ENCODE measurements at places on chromosomes 7 and 10. TPM values are rescaled to one million over a fixed set of nuclear protein-coding genes. Genes with fewer than 3 reads are reported as not detected.

DNA sequence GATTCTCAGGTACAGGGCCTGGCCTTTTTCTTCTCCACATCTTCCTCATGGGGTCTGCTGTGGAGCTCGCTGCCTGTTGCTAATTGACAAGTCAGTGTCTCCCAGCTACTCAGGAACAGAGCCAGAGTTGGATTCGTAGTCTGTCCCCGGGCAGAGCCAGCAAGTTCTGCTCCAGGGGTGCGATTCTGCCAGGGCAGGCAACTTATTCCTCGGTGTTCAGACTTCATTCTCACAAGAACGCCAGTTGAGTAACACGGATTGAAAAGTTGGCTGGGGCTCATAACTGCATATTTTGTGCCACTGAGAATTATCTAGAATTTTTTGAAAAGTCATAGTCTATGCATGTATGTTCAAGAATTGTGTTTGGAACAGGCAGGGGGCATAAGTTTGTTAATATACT lies 336.7 kb upstream of the NPVF start:
- no peak for ATAC-seq

GRCh38 chr10:71229726-71230655 lies 17.6 kb downstream of the UNC5B start:
- ATAC-seq: no peak

GRCh38 chr10:91088300-91089140 lies 131.9 kb upstream of the PCGF5 start:
- peak; percentile 37 for ATAC-seq

GRCh38 chr10:90407851-90408250 lies 450.0 kb downstream of the HTR7 start:
- no peak for ATAC-seq

- no peak for ATAC-seq
Measured at GRCh38 chr7:121473645-121474300, 77.7 kb upstream of the FAM3C start.

DNA sequence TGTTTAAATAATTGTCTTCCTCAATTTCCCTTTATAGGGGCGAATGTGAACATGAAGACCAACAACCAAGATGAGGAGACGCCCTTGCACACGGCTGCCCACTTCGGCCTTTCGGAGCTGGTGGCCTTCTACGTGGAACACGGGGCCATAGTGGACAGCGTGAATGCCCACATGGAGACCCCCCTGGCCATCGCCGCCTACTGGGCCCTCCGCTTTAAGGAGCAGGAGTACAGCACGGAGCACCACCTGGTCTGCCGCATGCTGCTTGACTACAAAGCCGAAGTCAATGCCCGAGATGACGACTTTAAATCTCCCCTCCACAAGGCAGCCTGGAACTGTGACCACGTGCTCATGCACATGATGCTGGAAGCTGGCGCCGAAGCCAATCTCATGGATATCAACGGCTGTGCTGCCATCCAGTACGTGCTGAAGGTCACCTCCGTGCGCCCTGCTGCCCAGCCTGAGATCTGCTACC lies 42.1 kb downstream of the ASB4 start:
- ATAC-seq: no peak

GRCh38 chr7:21544303-21544656 lies 1.4 kb downstream of the DNAH11 start:
- ATAC-seq: no peak

GRCh38 chr10:103983367-103983911 lies 16.5 kb downstream of the SLK start:
- peak; percentile 94 for ATAC-seq

DNA sequence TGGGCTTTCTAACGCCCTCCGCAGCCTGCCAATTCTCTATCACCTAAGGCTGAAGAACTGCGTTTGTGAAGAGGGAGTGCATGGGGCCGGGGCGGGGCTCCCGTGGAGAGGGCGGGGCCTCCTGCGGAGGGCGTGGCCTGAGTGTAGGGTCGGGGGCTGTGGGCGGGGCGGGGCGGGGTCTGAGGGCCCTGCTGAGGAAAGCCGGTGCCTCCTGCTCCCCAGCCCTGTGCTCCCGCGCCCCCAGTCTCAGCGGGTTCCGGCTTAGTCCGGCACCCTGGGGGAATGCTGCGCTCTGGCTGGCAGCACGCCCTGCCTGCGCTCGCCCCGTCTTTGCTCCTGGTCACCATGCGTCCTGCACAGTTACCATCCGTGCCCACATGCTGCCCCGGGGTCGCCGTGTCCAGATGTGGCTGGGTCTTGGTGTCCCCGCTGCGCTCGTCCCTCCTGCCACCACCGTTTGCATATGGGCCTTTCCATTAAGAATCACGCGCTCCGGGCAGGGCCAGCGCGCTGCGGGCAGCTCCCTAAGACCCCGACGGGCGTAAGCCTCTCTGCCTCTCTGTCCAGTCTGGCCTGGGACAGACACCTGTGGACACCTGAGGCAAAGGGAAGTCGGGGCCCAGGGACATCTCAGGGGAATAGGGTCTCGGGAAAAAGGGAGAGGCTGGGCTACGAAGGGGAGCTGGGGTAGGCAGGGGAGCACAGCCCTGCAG lies 144.0 kb upstream of the RET start:
- peak; percentile 58 for ATAC-seq

DNA sequence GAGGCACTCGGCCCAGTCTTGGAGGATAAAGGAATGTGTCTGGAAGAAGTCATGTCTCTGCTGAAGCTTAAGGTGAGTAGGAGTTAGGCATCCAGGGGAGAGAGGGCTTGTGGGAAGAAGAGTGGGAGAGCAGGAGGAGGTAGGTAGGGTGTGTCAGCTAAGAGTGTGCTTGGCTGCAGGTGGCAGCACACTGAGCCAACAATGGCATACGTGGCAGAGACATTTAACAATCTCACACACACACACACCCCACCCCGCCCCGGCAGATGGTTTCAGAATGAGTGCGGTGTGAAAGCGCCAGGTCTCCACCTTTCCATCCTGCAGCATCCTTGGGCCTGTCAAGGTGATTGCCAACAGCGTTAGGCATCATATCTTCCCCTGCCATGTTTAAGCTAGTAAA lies 11.2 kb upstream of the ARPC1A start:
- peak; percentile 97 for ATAC-seq

DNA sequence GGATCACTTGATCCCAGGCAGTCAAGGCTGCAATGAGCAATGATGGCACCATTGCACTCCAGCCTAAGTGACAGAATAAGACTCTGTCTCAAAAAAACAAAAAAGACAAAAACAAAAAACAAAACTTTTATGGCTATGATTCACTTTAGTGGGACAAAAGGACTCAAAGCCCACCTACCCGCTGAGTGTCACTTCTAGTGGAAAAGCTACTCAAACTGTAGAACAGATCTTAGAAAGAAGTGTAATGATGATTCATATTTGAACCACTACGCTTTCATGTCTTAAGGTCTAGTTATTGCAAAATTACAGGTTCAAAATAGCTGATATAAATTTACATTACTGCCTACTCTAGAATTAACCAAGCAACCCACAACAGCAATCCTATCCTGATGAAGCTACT lies 47.1 kb upstream of the OTUD1 start:
- peak; percentile 92 for ATAC-seq

GRCh38 chr7:140983802-140984201 lies 30.9 kb downstream of the MRPS33 start:
- no peak for ATAC-seq

GRCh38 chr7:137091396-137091795 lies 222.9 kb downstream of the CHRM2 start:
- ATAC-seq: no peak

- ATAC-seq: no peak
Measured at GRCh38 chr10:114687459-114687858, 29.4 kb upstream of the ABLIM1 start.

GRCh38 chr7:51774178-51774577 lies 457.6 kb upstream of the COBL start:
- no peak for ATAC-seq

GRCh38 chr7:1665549-1666316 lies 4.3 kb upstream of the ELFN1 start:
- peak; percentile 25 for ATAC-seq

- ATAC-seq: no peak
Measured at GRCh38 chr10:111100198-111100597, 23.4 kb downstream of the ADRA2A start.

DNA sequence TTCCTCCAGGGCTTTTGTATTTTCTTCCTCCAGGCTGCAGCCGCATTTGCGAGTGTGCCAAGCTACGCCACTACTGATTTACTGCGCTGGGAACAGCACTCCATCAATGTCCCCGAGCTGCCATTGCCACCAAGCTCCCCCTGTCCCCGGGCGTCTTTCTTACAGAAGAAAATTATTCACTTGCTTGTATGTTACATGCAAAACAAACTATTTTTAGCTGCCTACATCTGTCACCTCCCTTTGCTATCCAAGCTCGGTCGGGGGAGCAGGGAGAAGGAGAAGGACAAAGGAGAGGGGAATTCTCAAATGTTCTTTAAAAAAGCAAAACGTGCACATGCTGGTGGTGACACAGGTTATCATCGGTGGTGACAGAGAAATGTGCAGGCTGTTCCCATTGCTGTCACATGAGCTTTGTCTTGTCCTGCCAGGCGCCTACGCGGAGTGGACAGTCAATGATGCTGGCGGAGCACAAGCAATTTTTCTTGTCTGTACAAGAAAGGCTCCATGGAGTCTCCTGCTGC lies 93.1 kb downstream of the ADARB2 start:
- no peak for ATAC-seq

DNA sequence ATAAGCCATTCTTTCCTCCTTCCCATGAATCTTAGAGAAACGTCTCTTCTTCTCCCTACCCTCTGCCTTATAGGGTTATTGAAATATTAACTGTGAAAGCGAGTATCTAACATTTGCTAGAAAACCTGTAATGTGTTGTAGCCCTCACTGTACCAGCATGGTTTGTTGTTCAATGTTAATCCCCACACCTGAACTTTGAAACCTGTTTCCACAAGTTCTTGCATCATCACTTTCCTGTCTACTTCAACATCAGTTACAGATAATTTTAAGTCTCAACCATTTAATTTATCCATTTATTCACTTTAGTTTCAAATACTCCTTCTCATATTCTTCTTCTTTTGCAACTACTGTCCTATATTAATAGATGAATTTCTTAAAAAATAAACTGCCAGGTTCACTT lies 148.2 kb downstream of the ETV1 start:
- no peak for ATAC-seq

DNA sequence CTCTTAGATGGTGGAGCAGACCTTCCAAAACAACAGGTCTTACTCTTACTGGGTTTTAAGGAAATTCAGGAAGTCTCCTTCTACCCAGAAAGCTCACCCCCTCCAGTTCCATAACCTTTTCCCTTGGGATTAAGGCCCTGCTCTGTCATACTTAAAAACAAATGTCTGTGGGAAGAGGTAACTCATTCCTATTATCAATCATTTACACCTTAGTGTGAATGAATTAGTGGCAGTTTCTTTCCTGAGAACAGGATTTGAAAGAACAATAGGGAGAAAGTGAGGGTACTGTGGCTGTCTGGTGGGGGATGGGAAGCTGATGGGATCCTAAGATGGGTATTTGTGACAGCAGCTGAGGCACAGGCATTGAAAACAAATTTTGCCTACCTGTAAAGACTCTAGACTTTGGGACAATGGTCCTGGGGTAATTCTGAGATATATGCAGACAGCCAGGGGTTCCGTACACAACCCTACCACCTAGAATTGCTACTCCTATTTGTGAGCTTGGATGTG lies 22.2 kb upstream of the PDLIM1 start:
- no peak for ATAC-seq

GRCh38 chr7:37249240-37249639 lies 199.4 kb downstream of the ELMO1 start:
- ATAC-seq: no peak

DNA sequence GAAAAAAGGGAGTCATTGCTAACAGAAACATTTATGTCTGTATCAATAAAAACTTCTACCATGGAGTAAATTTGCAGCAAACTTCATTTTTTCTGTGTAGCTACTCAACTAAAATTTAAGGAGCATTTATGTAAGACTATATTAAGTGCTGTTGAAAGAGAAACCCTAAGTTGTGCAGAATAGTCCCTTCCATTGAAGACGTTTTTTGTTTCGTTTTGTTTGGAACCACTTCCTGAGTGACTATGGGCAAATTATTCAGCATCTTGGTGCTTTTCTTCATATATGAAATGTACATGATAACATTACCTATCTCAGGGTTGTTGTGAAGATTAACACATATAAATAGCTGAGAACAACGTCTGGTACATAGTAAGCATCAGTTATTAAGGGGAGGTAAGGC lies 24.3 kb downstream of the SEM1 start:
- ATAC-seq: peak; percentile 50

DNA sequence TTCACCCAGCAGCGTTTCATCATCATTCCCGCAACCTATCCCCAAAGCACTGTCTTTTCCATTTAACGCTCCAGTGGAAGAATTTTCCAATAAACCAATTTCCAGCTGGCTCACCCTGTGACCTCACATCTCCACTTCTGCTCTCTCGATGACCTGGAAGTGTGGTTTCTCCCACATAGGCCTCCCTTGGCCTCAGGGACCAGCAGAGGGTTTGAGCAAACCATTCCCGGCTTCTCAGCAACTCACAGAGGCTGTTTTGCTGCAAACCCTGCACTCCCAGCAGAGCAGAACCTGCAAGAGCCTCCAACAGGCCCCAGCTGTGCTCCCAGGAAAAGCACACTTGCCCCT lies 523.0 kb upstream of the FOXK1 start:
- ATAC-seq: no peak

DNA sequence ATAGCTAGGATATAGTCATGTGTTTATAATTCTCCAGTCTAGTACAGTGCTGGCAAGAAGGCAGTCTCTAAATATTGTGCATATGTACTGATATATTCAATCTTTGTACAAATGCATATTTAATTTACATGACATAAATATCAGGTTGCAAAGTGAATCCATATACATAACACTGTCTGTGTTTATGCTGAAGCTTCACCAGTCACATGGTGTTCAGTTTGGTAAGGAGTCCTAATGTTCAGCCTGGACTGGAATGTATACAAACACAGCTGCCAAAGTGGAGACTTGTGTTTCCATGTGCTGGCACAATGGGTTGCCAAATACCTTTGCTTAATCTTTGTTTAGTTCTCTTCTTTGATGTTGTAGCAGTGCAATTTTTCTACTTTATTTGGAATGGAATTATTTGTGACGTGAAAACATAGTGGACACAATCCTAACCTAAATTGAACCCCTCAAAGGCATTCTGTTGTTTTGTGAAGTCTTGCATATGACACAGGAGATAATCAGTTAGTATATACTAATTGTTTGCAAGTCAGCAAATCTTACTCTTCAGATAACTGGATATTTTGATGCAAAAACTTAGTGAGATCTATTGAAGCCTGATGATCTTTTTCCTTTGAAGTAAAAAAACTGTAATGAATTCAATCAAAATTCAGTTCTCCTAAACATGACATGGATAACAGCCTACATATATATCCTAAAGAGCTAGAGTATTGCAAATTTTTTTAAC lies 17.3 kb upstream of the ARL4A start:
- ATAC-seq: no peak

- ATAC-seq: no peak
Measured at GRCh38 chr10:19817231-19817933, 1.1 kb downstream of the PLXDC2 start.

GRCh38 chr7:144670218-144670617 lies 165.6 kb downstream of the TPK1 start:
- ATAC-seq: no peak

NUPR2 gene
- not detected for total RNA-seq

CRYGN gene
- not detected for total RNA-seq

DOCK1 gene
- 0.67 TPM for total RNA-seq

FGL2 gene
- total RNA-seq: 0.16 TPM

VSTM4 gene
- total RNA-seq: 0.13 TPM

PNLIP gene
- not detected for total RNA-seq

UNCX gene
- total RNA-seq: not detected

BMPER gene
- total RNA-seq: not detected

CPEB3 gene
- total RNA-seq: 2.1 TPM

PIP gene
- not detected for total RNA-seq

CFAP46 gene
- not detected for total RNA-seq

SPDYE6 gene
- not detected for total RNA-seq

AMPH gene
- not detected for total RNA-seq

PRF1 gene
- 22.5 TPM for total RNA-seq

CPVL gene
- total RNA-seq: not detected
